Mucosa of descending colon (tissue), 3 donors: ENCODE measurements at places on chromosomes 2 and 18. TPM values are rescaled to one million over a fixed set of nuclear protein-coding genes. Genes with fewer than 3 reads are reported as not detected.

DNA sequence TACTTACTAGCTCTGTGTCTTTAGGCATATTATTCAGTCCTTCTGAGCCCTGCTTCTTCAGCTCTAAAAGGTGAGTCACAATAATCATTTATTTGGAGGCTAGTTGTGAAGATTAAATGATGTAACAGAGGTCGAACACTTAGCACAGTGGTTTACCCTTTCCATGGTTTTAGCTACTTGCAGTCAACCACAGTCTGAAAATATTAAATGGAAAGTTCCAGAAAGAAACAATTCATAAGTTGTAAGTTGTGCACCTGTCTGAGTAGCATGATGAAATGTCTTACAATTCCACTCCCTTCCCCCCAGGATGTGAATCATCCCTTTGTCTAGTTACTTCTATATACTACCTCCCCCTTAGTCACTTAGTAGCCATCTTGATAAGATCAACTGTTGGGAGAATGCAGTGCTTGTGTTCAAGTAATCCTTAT lies 217.6 kb upstream of the THUMPD2 start:
- DNase-seq, result no peak

GRCh38 chr18:47968006-47968676 lies 37.7 kb upstream of the SMAD2 start:
- DNase-seq, result no peak

GRCh38 chr2:10597956-10598355 lies 91.8 kb downstream of the NOL10 start:
- DNase-seq, result no peak

DNA sequence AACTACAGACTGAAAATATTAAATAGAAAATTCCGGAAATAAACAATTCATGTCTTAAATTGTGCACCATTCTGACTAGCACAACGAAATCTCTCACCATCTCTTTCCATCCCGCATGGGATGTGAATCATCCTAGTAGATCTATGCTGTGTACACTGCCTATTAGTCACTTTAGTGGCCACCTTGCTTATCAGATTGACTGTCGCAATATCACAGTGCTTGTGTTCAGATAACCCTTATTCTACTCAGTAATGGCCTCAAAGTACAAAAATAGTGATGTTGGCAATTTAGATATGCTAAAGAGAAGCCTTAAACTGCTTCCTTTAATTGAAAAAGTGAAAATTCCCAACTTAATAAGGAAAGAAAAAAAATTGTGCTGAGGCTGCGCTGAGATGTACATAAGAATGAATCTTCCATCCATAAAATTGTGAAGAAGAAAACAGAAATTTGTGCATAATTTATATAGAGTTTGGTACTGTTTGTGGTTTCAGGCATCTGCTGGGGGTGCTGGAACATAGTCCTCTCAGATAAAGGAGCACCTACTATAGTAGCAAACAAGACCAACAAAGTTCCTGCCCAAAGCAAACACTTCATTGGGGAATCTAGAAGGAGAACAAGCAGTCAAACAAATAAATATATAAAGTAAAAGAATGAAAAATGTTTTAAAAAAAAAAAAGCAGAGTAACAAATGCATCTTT lies 12.0 kb downstream of the PSMD1 start:
- DNase-seq, result no peak

DNA sequence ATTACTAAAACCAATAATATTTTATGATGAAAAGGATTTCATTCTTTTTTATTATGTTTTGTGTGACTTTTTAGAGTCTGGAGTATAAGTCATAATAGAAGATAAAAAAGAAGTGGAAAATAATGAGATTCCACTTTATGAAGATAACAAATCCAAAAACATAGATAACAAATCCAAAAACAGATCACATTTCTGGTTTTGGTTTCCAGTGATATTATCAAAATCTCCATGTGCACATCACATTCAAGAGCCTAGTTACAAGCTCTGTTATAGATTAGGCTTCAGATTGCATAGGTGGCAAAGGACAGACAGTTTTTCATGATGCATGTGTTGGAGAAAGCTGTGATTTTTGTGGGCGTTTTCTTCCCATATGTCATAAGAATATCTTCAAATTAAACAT lies 648.2 kb downstream of the STK39 start:
- DNase-seq, result no peak

DNA sequence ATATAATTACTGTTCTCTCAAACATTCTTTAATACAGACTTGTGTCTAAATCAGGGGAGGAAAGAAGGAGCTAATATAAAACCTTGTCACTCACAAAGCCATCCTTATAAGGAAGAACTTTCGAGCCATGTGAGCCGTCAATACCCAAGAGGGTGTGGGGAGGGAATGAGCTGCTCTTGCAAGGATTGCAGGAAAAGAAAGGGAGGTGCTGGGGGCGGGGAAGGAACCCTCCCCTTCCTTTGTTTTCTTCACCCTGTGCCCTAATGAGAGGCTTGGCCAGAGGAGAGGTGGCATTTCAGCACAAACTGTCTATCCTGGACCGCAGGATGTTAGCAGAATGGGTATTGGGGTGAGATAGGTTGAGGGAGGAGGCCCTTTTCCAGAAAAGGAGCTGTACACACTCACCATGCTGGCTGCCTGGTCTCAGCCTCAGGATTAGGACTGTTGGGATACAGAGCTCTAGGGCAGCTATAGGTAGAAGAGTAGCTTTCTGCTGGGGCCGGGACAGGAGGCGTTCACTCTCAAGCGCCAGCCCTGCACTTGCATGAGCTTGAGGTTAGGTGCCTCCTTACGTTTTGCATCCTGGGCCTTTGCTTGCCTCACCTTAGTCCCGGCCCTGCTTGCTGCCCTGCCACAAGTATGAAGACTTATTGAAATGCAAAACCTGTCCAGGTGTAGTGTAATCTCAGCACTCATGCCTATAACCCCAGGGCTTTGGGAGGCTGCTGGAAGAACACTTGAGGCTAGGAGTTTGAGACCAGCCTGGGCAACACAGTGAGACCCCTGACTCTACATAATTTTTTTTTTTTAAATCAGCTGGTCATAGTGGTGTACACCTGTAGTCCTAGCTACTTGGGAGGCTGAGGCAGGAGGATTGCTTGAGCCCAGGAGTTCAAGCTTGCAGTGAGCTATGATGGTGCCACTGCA lies 190.5 kb downstream of the LOXHD1 start:
- no peak for DNase-seq

Gene FNDC4
- 3.1 TPM for total RNA-seq

Gene ACMSD
- not detected for total RNA-seq

Gene MAP2
- total RNA-seq, result 2.3 TPM

Gene UXS1
- total RNA-seq, result 30.7 TPM

Gene OSBPL1A
- total RNA-seq, result 32.5 TPM

Gene FRZB
- 5.9 TPM for total RNA-seq

Gene HOXD11
- 2.1 TPM for total RNA-seq
